Sigmoid colon (tissue), 7 donors: ENCODE measurements at places on chromosomes 16 and 17. TPM values are rescaled to one million over a fixed set of nuclear protein-coding genes. Genes with fewer than 3 reads are reported as not detected.

Gene CCDC102A
- 17.8 TPM for total RNA-seq

Gene CCL22
- not detected for total RNA-seq

Gene HYDIN
- 4.3 TPM for total RNA-seq

Gene CAPN15
- 24.4 TPM for total RNA-seq

Gene TBC1D3I
- total RNA-seq: not detected

Gene CYB561
- 15.5 TPM for total RNA-seq

Gene CX3CL1
- 3.5 TPM for total RNA-seq

Gene CCDC182
- total RNA-seq: not detected

Gene EZH1
- 41.5 TPM for total RNA-seq

Gene NXN
- total RNA-seq: 50.4 TPM

Gene CDR2L
- 9.3 TPM for total RNA-seq

Gene ZBTB4
- total RNA-seq: 44.6 TPM

Gene NDUFAB1
- total RNA-seq: 153 TPM

Gene CHST5
- total RNA-seq: not detected

Gene BIRC5
- total RNA-seq: 3.1 TPM

Gene CORO6
- total RNA-seq: 40.7 TPM

- DNase-seq: no peak
These were observed 41.5 kb downstream of the SHISA9 start for GRCh38 chr16:12942861-12943260.

DNA sequence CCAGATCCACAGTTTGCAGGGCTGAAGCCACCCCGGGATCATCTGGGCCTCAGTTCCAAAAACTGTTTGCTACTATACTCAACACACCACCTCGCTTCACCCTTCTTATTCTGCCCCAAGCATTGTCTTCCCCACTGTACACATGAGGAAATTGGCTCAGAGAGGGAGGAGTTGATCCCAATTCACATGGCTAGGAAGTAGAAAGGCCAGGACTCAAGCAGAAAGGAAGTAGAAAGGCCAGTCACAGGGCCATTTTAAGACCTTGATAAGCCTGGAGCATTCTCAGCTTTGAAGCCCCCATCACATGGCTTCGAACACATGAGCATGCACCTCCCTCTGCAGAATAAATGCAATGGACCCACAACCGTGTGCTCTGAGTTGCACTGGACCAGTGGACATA, 7.7 kb upstream of the PRSS22 start:
- DNase-seq: no peak

DNA sequence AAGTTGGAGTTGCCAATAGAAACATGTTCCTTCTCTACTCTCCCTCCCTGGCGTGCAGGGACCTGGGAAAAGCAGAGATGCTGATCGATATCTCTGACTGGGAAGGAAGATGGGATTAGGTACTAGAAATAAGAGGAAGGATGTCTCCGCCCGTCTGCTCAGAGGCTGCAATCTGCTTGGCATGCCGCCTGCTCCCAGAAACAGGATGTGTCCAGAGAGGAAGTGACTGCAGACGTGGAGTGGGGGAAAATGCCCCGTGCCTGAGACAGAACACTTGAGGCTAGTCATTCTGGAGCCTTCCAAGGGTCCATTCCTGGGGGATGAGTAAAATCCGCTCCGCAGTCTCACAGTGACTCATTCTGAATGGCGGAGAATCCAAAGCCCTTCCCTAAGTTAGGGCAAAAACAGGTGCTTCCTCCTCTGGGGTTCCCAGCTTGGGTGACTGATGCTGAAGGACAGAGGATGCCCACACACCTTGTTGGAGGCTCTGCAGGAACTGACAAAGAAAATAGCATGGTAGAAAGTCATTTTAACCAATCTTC, 45.0 kb upstream of the SMURF2 start:
- DNase-seq: peak; percentile 96

DNA sequence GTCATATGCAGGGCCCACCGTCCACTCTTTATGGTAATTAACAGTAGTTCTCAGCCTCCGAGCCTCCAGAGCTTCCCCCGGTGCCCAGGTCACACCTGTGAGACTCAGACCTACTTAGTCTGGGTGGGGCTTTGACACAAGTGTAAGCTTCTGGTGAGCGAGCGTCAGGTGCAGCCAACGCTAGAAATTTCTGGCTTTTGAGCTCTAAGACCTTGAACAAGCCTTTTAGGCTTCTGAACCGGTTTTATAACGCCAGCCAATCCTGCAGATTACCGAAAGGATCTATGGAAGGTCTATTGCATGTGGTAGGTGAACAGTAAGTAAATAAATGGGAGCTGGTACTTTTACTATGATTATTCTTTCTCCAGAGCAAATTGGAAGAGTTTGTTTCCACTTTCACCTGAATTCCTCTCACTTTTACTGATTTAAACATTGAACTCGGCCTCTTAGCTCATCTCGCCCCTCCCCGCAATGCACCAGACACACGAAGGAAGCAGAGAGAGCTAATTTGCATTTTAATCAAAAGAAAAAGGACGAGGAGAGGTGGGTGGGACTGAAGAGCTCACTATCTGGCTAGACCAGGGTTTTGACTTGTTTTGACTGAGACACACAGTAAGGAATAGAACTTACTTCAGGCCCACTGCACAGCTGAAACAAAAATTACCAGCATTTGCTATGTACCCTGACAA, 47.1 kb downstream of the ABAT start:
- DNase-seq: no peak

DNA sequence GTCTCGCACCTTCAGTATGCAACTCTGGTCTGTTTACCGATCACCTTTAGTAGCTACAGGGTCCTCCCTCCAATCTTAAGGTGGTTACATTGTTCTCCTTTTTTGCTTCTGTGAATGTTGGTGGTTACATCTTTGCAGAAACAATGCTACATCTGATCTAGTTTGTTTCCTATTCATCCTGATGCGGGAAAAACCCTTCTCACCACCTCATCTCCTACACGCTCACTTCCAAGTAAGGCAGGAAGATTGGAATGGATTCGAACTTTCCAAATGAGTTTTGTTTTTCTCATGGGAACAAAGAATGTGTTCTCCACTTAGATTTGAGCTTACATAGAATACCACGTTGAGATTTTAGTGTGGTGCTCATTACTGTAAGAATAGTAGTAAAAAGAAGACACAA, 14.5 kb downstream of the ZC3H18 start:
- DNase-seq: no peak

- DNase-seq: no peak
These were observed 887.8 kb upstream of the SOX9 start for GRCh38 chr17:71232801-71233559.

- DNase-seq: peak; percentile 49
These were observed 210.8 kb downstream of the GSG1L start for GRCh38 chr16:27852681-27853080.

DNA sequence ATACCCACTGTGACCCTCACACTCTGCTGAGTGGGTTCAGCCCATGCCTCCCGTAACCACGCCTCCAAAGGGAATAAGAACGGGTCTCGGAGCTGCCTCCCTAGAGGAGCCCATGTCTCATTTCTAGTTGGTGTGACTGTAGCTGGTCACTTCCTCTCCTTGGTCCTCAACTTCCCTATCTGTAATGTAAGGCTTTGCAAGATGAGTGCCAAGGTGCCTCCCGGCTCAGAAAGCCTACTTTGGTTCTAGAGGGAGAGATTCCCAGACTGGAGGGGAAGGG, 20.8 kb downstream of the C16orf74 start:
- DNase-seq: no peak

DNA sequence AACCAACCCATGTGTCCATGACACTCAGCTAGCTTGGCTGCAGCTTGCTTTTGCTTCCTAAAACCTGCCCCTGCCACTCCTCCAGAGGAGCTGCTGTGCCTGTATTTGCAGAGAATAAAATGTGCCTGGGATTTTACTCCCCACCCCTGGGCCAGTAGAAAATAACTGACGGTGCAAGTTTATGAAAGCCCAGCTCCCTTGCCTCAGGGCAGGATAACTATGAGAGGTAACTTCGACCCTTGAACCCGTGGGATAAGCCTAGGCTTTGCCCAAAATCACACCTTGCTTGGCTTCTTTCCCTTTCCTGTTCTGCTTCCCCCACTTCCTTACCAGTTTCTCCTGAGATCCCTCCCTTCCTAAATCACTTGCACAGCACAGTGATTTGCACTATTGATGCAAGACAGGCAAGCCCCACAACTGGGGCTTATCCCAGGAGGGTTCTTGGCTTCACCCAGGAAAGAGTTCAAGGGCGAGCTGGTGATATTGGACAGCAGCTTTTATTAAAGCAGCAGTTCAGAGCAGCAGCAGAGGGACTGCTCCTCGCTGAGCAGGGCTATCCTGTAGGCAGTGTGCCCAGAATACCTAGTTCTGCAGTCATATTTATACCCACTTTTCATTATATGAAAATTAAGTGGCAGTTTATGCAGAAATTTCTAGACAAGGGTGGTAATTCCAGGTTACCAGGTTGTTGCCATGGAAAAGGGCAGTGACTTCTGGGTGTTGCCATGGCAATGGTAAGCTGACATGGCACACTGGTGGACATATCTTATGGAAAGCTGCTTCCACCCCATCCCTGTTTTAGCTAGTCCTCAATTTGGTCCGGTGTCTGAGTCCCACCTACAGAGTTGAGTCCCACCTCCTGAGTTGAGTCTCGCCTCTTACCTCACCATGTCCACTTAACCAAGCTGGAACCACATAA, 6.3 kb upstream of the ERCC4 start:
- no peak for DNase-seq

DNA sequence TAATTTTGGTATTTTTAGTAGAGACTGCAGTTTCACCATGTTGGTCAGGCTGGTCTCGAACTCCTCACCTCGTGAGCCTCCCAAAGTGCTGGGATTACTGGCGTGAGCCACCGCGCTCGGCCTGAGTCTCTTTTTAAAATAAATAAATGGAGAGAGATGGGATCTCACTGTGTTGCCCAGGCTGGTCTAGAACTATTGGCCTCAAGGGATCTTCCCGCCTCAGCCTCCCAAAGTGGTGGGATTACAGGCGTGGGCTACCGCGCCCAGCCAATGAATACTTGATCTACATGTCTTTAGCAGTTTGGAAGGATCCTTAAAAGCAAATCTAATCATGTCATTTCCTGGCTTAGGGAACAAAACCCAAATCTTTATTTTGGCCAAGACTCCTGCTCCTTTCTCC, 1.2 kb downstream of the DHODH start:
- DNase-seq: peak; percentile 41

DNA sequence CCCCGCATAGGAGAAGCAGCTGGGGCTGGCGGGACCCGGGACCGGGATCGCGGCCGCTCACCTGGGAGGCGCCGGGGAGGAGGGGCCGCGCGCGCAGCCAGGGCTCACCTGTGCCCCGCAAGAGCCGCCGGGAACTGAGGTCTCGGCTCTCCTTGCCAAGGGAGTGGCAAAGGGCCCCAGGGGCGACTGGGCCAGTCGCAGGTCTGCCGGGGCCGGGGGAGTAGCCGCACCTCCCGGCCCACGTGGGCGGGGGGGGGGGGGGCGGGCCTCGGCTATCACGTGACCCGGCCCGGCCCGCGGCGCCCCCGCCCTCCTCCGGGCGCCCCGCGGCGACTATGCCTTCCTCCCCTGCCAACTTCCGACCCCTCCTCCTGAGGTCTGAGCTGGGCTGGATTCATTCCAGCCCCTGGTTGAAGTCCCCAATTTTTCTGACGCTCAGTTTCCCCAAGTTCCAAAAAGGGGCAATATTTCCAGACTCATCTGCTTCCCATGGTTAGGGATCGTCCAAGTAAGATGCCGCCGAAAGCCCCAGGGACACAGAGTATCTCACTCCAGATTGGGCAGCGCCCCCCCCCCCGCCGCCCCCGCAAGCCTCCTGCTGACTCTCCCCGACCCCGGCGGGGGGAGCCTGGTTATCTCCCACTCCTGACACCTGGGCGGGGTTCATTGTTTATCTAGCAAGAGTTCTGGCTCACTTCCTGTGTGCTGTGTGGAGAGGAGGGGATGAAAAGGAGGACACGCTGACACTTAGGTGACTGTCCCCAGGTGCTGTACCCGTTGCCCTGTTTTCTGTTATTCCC, at the start of gene TMC6:
TMC6 (minus strand) TSS at position 205 of the 800 bp plus-strand sequence. CDS start 1,923 bp downstream, outside the sequence.
- peak; percentile 66 for DNase-seq

GRCh38 chr16:66335704-66336329, 30.7 kb upstream of the CDH5 start:
- DNase-seq: no peak

DNA sequence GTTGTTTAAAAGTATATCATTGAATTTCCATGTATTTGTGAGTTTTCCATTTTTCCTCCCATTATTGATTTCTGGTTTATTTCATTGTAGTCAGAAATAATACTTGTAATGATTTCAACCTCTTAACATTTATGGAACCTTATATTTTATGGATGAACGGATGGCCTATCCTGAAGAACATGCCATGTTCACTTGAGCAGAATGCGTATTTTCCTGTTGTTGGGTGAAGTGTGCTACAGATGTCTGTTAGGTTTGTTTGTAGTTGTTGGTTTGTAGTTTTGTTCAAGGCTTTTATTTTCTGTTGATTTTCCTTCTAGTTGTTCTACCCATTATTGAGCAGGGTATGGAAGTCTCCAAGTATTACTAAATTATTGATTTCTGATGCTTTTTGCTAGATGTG, 107.2 kb upstream of the NACA2 start:
- DNase-seq: no peak

- no peak for DNase-seq
These were observed 14.1 kb upstream of the ST6GALNAC1 start for GRCh38 chr17:76657505-76658241.

DNA sequence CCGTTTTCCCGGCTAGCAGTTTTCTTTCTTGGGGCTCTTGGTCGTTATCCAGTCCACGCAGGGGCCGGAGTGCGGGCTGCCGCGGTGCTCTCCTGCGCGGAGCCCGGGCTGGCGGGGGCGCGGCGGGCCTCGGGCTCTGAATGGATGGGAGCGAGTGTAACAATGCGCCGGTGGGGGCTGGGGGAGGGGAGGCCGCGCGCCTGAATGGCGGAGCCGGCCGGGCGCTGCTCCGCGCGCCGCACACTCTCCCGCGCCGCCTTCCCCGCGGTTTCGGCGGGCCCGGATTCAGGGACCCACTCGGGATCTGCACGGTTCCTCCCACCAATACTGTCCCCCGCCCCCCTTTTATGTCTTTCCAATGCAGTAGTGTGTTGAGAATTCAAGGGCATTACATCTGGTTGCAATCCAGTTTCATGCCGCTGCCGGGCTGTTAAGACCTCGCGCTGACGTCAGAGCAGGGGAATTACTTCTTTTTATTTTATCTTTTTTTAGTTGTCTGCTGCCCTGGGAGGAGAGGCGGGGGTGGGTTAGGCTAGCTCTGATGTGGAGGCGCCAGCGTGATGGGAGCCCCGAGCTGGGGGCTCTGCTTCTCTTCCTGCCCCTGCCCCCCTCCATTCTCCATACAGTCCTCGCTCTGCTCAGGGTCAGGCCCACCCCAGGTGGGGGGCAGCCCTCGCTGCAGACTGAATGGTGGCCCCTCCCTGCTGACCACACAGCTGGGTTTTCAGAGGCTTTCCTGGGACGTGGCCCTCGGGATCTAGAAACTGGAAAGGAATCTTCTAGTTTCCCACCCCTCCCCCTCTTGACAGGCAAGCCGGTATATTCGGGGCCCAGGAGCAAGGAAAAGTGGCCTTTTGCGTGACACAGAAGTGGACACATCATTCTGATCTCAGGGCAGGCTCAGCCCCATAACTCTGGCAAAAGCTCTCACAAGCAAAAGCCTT, 1.8 kb downstream of the RAI1 start:
- peak; percentile 88 for DNase-seq

GRCh38 chr17:61283043-61283442, 116.6 kb upstream of the TBX2 start:
- no peak for DNase-seq

- DNase-seq: no peak
These were observed 9.4 kb downstream of the C17orf100 start for GRCh38 chr17:6660805-6661463.
